Muscle of back (tissue), 13 donors: ENCODE measurements at places on chromosomes 3 and 15. TPM values are rescaled to one million over a fixed set of nuclear protein-coding genes. Genes with fewer than 3 reads are reported as not detected.

GRCh38 chr15:98870788-98871187 lies 136.8 kb downstream of the PGPEP1L start:
- DNase-seq, result no peak

- DNase-seq, result no peak
Observed at GRCh38 chr3:196546537-196546936, 21.8 kb downstream of the WDR53 start.

- DNase-seq, result peak; percentile 16
Observed at GRCh38 chr3:98763076-98763475, at the start of gene ST3GAL6. Gene ST3GAL6, plus strand, starts transcription at chr3:98763340. Its CDS starts 5,101 bp downstream, at chr3:98768441.

DNA sequence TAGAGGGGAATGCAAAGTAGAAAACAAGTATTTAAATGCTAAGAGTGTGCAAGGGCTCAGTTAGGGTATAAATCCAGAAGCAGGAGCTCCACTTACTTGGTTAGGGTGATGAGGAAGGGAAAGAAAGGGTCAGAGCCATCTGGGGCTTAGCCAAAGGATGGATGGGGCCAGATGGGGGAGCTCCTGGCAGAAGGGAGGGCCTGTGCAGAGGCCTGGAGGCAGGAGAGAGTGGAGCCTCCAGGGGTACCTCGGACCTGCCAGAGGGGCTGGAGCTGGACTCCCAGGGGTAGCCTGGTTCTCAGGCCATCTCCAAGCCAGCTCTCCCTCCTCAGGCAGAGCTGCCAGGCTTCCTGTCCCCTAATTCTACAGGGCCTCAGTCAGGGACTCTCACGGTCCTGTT lies 506.3 kb downstream of the SHQ1 start:
- no peak for DNase-seq

GRCh38 chr3:135896613-135897012 lies 68.9 kb upstream of the PPP2R3A start:
- no peak for DNase-seq

GRCh38 chr3:143928541-143929255 lies 42.9 kb upstream of the DIPK2A start:
- DNase-seq, result no peak

DNA sequence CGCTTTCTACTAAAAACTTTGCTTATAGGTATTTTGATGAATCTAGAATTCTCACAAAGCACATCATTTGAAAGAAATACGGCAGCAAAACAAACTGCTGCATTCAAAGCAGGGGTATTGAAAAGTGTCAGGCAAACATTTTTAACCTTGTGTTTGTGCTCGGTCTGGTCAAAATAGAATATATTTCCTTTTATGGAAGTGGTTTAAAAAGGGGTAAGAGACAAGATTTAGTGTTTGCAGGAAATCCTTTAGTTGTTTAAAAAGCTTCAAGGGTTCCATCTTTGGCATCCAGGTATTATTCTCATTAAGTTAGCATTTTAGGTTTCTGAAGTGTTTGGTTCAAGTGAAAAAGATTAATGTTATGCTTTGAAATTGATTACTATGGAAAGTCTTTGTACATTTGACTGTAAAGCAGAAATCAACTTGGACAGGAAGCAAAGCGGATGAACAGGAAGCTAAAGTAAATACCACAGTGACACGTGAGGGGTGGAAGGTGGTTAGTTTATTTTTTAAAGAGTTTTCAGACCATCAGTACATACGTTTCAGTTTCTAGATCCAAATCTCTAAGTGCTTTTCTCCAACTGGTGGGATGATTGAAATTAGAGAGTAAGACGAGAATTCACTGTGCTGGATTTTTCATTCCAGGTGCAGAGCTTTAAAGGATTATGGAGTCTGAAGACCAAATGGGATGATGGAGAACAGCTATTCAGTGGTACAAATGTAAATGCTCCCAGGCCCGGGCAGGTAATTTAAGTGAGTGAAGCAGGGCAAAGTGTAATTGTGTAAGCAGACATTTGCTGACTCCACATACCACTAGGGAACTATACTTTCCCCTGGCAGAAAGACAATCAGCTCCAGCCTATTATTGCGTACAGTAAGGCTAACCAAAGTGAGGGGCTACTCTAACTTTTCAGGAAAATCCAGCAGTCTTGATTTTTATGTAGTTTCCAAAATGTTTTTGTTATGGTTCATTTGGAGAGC lies 341.8 kb upstream of the TBL1XR1 start:
- no peak for DNase-seq

GRCh38 chr3:99562138-99562537 lies 76.3 kb upstream of the COL8A1 start:
- no peak for DNase-seq

DNA sequence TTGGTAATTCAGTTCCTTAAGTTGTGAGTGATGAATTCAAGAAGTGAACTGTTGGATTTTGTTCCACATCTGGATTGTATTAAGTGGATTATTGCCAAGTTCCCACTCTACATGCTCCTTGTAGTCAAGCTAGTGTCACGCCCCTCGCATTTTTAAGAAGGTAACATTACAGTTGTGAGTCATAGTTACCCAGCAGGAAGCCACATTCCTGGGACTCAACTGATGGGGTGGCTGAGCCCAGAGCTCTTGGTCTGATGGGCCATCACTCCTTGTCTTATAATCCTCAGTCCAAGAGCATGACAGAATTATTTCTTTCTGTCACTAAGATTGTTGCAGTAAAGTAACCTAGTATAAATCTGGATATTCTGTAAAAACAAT lies 102.7 kb downstream of the PTPRG start:
- DNase-seq, result peak; percentile 95

The SCN11A gene
- 6.4 TPM for polyA plus RNA-seq

The C3orf49 gene
- 0.21 TPM for polyA plus RNA-seq
